ENCODE measurements at places on chromosomes 2 and 18.

- no peak for DNase-seq
These were observed 293.5 kb downstream of the ARHGAP15 start for GRCh38 chr2:143422681-143423080.

DNA sequence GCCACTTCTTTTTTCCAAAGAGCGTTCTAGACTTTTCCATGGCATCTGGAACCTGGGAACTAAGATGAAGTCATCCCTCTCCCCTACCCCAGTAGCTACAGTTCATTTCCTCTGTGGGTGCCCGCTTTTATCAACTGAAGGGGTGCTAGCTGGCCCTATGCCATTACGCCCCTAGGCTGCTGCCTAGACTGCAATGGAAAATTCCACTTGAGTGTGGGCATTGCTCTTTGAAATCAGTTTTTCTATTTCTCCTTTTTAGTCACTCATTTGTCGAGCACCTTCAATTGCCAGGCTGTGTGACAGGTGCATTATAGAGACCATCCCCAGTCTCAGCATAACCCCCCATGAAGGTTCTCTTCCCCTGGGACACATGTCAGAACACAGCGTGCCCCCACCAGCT, 7.3 kb downstream of the TEX51 start:
- DNase-seq, result no peak

DNA sequence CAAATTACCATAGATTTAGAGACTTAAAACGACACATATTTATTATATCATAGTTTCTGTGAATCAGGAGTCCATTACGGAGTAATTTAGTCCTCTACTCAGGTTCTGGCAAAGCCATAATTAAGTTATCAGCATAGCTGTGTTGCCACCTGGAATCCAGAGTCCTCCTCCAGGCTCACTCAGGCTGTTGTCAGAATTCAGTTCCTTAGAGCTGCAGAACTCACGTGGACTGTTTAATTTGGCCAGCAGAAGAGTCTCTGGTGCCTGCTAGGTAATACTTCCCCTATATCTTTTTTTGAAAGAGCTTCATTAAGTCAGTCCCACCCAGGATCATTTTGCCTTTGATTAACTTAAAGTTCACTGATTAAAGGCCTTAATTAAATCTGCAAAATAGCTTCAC, 891.5 kb downstream of the SUCLG1 start:
- DNase-seq, result no peak

DNA sequence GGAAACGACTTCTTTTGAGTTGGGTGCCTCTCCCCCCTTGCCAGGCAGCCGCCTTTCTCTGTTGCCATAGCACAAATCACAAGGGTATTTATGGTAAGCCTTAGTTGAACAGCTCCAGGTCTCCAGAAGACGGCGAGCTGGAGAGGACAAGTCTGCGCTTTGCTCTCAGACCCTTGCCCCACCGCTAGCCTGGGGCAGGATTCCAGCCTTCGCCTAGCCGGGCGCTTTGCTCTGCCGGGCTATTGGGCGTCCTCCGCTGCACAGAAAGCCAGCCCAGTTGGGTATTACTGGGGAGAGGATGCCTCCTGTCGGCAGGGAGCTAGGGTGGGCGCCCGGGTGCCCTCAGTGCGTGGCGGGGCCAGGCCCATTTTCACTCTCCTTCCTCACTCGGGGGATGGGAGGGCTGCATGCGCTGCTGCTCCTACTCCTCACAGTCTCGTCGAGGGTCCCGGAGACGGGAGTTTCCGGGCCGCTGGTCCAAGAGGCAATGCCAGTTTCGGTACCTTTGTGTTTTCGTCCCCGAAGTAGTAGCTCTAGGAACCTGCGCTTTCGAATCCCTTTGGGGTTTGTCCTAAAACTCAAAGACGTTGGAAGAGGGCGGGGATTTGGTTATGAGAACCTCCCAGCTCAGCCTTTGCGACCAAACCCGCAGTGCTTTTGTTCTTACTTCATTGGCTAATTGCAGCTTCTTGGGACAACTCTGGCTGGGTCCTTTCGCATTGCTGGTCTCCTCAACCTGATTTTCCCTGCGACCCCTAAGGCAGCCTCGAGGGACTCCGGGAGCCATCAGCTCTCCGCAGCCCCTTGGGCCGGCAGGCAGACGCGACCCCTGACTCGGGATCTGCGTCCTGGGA, 3.6 kb upstream of the DLX2 start:
- DNase-seq, result peak; percentile 45

DNA sequence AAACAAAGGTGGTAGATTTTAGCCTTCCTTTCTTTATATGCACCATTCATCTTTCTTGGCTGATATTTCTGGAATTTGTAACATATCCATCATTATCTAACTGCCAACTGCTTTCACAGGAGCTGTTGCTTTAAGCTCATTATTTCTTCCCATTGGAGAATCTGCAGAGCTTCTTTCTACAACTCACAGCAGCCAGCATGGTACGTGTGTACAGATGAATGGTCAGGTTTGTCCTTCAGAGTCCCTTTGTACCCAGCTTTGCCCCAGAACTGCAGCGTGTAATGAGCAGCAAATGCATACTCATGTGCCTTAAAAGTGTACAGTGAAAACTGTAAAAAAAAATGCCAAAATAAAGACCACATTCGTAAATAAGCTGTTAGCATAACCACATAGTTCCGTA, 260.9 kb downstream of the FIGN start:
- no peak for DNase-seq

DNA sequence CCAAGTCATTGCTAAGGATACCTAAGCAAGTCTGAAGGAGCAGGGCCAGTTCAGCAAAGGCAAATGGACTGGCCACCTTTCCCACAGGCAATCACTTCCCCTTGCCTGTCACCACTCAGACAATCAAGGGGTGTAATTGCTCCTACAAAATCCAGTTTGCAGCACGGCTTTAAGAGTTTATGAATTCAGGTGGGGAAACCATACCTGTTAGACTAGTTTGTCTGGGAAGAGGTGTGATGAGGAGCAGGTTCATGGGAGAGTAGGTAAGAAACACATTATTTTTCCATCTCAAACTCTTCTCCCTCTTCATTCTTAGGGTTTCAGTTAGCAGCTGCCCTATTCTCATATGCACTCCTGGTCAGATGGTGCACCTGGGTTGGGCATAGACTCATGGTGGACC, 102.5 kb downstream of the EVA1A start:
- DNase-seq, result no peak

DNA sequence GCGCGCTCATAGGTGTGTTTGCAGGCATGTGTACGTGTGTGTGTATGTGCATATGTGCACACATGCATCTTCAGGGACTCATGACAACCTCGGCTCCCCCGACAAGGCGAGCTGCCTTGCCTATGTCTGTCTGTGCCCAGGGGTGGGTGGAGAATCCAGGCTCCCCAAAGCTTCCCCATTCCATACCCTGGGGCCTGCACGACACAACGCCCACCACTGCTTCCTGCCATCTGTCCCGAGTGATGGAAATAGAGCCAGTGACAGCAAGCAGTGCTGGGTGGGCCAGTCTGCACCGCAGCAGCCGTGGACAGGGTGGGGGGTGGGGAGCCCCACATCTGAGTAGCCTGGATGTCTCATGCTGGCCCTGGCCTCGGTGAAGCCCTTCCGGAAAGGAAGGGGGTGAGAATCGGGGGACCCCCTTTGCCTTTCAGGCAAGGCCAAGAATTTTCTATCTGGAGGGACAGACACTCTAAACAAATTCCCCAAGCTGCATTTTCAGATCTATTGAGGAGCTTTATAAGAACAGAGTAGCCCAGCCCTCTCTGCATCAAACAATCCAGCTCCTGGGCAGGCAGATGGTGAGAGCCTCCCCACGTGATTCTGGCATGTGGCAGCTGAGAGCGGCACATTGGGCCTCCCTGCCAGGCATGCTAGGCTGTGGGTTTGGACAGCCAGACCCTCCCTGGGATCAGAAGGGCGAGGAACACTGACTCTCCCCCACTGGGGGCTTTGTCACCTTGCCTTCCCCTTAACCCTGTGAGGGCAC, 4.9 kb downstream of the KCNIP3 start:
- no peak for DNase-seq

DNA sequence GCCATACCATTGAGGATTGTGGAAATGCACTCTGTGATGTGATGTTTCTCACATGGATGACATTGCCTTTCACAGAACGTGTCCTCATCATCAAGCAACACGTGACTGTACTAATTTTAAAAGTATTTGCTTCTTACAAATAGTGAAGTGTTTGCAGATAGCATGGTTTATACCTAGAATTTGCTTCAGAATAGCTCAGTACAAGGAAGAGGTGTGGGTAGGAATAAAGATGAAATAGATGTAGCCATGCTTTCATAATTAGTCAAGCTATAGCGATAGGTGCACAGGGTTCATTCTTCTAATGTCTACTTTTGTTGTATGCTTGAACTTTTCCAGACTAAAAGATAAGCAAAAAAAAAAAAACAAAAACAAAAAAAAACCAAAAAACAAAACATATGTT, 27.5 kb downstream of the MAP4K4 start:
- no peak for DNase-seq

DNA sequence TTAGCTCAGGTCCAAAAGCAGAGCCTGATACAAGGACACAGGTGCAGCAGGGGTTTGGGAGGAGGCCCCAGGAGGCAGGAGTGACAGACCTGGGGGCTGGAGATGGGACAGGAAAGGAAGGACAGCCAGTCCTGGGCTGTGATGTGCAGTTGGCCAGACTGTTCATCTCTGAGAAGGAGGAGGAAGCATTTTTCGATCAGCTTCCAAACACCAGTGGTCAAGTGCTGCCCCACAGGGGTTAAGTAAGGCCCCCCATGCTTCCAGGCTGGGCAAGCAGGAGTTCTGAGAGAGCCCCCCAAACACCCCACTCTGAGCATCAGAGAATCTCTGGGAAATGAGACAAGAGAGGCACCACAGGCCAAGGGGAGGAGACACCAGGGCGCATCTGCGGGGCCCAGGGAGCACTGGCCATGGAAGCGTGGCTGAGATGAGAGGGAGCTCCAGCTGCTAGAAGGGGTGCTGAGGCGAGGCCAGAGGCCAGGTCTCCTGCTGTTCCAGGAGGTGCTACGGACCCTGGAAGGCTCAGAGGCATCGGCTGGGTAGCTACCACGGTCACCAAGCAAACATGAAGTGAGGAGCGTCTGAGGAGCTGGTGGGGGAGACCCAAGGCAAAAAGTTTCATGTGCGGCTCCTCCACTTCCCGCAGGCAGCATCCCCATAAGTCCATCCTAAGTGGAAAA, 5.6 kb upstream of the HDAC4 start:
- DNase-seq, result no peak
